ENCODE measurements at places on chromosomes 16 and 17.

DNA sequence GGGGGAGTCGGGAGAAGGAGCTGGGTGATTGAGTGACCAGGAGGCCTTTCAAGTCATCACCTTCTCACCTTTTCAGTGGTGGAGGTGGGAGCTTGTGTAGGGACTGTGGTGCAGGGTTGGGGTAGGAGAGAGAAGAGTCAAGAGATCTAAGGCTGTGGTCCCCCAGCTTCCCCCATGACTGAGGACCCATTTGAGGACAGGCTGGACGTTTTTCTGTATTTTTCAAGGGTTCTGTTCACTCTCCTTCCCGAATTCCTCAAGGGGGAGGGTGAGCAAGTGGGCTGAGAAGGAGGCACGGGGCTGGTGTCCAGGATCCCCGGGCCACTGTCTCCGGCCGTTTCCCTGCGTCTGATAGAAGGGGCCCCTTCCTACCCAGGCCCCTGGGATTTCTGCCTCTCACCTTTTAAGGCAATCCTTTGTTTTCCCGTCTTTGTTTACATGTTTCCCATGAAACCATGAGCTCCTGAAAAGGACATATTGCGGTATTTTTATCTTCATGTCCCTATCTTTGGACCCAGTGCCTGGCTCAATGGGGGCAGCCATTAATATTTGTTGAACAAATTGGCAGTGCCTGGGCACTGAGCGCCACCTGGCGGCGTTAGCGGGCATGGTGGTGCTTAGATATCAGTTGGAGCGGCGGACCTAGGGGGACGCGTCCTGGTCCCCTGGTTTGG, 9.2 kb upstream of the CD300A start:
- DNase-seq = peak; percentile 79

GRCh38 chr17:11356371-11356770, 115.4 kb downstream of the SHISA6 start:
- no peak for DNase-seq

- no peak for DNase-seq
Measured at GRCh38 chr17:36864827-36865430, 72.3 kb upstream of the LHX1 start.

DNA sequence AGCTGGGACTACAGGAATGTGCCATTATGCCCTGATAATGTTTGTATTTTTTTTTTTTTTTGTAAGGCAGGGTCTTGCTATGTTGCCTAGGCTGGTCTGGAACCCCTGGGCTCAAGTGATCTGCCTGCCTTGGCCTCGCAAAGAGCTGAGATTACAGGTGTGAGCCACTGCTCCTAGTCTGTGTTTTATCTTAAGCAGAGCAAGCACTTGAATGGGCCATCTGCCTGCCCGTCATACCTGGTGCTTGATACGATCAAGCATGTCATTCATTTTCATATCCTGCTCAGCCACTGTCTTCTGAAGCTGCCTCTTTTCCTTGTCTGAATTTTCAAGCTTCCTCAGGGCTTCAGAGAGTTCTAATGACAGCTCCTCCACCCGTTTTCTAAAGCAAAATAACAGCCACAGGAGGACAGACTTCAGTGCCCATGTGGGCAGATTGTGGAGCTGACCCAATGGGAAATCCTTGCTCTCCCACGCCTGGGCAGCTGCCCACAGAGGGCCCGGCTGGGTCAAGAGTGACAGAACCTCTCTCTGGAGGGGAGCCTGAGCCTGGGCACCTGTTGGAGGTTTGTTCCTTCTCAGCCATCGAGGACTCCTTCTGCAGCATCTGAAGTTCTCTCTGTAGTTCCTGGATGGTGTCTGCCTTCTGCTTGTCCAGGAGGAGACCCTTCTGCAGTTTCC, 36.5 kb downstream of the DHX38 start:
- DNase-seq = no peak

GRCh38 chr17:82566129-82566960, 46.8 kb downstream of the FOXK2 start:
- no peak for DNase-seq

GRCh38 chr17:50026046-50026675, 29.7 kb upstream of the ITGA3 start:
- DNase-seq = no peak

DNA sequence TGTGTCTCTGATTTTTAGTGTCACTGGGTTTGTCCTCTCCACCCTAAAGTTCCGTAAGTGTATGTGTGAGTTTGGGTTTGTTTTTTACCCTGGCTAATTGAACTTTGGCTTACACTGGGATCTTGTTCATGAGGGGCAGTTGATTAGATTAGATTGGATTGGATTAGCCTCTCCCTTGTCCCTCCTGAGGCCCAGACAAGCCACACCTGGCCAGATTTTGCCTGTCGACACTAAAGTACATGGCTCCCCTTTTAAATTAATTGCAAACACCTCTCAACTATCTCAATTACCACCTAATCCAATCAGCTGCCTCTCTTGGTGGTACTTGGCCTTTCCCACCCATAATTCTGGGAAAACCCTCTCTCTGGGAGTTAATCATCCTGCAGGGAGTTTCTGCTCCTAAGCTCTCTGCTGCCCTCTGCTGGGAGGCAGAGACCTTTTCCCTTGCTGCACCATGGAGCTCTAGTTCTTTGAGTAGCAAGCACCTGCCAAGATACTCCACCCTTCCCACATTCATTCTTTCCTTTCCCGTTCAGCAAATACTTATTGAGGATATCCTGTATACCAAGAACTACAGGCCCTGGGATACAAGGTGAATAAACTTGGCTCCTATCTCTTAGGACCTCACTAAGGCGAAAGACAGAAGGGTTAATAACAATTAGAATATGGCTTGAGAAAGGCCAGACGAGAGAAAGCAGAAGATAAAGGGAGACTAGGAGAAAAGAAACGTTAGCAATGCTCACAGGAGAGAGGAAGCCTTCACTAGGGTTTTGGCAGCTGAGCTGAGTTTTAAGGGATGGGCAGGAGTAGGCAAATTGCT, 60.0 kb upstream of the MPHOSPH6 start:
- DNase-seq = peak; percentile 77

- DNase-seq = no peak
Measured at GRCh38 chr17:3915995-3916696, at the start of gene P2RX1. Gene P2RX1 (minus strand): TSS chr17:3916465. CDS start chr17:3916225, 240 bp downstream.
